ENCODE measurements at places on chromosomes 6 and 20.

DNA sequence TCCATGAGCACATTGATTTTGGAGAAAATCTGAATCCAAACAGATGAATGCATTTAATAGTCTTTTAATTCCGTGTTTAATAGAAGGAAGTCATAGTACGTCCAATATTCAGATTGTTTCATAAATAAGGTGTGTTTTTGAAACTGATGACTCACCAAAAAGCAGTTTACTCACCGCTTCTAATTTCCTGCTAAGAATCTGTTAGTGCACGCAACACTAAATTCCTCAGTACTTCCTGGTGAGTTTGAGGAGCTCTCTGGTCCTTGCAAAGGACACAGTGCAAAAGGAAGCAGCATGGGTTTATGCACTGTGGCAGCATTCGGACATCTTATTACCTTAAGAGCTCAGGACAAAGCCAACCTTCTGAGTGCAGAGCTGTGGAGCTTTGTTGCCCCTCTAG lies 2.3 kb upstream of the ADGRF1 start:
- DNase-seq = peak; percentile 29

DNA sequence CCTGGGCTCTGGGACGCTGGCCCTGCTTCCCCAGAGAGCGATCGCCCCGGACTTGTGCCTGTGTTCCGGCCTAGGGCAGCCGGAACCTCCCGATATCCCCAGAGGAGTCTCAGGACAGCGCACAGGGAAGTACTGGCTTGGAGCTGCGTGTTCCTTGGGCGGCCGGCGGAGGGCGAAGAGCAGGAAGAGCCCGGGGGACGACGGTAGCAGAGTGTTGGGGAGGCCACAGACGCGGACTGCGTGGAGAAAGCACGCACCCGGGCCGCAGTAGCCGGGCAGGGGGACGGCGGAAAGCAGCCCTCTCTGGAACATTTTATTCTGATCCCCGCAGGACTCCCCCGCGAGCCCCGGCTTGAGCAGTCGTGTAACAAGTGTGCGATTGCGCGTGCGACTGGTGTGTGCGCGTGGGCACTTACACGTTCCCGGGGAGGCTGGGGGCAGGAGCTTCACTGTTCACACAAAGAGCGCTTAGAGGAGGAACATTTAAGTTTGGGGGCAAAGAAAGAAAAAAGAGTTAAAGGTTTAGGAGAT lies 36.1 kb downstream of the NCR2 start:
- DNase-seq = peak; percentile 52

- DNase-seq = peak; percentile 58
These were observed 80.4 kb upstream of the BTN3A2 start for GRCh38 chr6:26284537-26285142.

GRCh38 chr6:167514524-167514923 lies 189.6 kb downstream of the TTLL2 start:
- no peak for DNase-seq

DNA sequence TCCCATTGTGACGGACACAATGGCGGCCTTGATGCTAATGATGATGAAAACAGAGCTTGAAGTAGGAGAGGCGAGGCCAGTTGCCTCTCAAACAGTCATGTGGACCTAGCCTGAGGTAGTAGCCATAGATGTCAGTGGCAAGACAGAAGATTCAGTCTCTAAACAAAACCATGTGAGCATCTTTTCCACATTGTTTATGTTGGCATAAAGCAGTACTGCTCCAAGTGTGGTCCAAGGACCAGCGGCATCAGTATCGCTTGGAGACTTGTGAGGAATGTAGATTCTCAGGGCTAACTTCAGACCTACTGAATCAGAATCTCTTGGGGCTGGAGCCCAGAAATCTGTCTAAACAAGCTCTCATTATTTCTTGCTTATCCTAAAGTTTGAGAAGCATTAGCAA lies 312.8 kb upstream of the JAG1 start:
- DNase-seq = no peak

GRCh38 chr6:13369591-13369990 lies 41.3 kb upstream of the TBC1D7 start:
- DNase-seq = no peak

DNA sequence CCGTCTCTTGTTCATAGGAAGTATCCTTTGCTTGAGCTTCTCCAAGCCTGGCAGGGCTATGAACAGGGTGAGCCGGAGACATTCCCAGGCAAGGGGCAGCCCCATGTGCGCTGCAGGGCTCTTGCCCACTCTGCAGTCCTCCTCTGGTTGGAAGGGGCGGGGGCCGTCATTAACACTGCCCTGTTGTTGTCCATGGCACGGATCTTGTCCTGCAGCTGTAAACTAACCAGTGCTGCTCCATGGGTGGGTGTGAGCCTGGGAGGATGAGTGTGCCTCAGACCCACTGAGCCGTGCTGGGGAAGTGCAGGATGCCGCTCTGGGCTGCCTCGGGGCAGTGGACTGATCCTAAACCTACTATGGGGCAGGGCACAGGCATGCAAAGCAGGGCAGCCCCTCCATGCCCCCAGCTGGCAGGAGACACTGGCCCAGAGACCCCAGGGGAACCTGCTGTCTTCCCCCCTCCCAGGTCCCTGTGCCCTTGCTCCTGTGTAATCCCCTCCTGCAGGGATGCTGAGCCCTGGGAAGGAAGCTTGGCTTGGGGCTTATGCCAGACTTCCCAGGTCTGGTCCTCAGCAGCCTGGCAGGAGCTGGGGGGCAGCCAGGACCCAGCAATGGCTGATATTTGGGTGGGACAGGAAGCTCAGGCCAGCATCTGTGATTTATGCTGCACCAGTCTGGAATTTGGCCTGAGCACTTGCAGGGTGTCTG lies 8.5 kb downstream of the EBF4 start:
- no peak for DNase-seq

DNA sequence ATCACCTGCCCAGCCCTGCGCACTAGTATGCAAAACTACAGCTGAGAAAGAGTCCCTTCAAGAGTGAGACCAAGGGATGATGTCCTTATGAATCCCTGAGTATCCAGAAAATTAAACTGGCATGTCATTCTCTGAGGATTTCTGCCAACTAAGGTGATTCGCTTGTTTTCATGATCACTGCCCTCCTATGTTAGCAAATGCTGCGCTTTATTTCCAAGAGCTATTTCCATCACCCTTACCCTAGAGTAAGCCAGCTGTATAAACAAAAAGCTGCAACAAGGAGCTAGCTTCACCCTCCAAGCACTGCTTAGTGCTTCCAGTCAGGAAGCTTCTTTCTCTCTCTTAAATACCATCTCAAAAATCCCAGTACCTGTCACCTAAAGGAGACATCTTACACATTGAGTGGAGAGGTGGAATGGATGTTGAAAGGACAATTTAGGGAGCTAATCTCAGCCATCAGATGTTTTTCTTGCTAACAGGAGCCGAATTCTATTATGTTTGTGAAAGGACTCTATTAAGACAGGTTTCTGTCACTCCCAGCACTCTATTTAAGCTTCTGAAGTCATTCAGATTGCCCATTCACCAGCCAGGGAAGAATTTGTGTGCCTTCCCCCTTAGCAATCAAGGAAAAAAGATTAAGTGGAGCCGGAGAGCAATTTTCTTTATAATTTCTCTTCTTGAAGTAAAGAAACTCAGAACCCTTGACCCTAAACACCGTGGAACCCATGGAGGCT lies 322.2 kb downstream of the NRN1 start:
- no peak for DNase-seq

DNA sequence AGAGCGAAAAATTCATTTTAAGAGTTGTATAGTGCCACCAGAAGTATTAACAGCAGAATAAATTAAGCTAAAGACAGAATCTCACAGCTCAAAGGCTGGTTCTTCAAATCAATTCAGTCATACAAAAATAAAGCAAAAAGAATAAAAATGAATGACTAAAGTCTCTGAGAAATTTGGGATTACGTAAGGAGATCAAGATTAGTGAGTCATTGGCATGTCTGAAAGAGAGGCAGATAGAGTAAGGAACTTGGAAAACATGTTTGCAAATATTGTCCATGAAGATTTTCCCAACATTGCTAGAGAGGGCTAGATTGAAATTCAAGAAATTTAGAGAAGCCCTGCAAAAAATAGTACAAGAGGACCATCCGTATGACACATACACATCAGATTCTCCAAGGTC lies 1413.9 kb upstream of the ADGRB3 start:
- peak; percentile 45 for DNase-seq

- peak; percentile 62 for DNase-seq
These were observed 27.9 kb downstream of the DNMT3B start for GRCh38 chr20:32789896-32790750.

DNA sequence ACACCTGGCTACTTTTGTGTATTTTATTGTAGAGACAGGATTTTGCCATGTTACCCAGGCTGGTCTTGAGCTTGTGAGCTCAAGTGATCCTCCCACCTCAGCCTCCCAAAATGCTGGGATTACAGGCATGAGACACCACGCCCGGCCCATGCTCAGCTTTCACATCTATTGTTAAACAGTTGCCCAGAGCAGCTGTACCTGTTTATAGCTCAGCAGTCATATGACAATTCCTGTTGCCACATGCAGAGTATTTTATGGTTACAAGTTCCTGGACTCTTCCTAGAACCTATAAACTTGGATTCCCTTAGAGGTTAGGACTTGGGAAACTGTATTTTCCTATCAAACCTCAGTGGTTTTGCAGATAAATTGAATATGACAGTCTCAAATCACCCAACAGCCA lies 188.3 kb upstream of the KCNG1 start:
- DNase-seq = no peak

DNA sequence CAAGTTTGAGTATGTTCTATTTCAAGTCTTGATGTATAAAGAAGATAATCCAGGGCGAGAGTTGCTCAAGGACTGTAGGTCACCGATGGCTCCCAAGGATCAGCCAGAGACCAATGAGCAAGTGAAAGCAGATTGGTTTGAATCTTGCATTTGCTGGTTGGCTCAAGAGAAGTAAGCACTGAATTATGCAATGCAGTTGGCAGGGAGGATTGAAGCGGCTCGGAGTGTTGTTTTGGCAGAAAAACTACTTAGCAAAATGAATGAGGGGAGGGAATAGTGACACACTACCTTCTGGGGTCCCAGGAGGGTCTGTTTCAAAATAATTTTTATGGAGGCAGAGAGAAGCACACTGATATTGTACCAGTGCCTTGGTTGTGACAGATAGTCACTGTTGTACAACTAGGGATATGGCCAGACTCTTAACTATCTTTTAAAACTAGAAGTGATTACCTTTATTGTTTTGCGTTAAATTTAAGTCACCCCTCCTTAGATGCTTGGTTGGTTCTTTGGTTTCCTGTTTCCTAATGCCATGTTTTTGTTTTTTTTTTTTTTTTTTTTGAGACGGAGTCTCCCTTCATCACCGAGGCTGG lies 15.7 kb downstream of the SASH1 start:
- peak; percentile 87 for DNase-seq

DNA sequence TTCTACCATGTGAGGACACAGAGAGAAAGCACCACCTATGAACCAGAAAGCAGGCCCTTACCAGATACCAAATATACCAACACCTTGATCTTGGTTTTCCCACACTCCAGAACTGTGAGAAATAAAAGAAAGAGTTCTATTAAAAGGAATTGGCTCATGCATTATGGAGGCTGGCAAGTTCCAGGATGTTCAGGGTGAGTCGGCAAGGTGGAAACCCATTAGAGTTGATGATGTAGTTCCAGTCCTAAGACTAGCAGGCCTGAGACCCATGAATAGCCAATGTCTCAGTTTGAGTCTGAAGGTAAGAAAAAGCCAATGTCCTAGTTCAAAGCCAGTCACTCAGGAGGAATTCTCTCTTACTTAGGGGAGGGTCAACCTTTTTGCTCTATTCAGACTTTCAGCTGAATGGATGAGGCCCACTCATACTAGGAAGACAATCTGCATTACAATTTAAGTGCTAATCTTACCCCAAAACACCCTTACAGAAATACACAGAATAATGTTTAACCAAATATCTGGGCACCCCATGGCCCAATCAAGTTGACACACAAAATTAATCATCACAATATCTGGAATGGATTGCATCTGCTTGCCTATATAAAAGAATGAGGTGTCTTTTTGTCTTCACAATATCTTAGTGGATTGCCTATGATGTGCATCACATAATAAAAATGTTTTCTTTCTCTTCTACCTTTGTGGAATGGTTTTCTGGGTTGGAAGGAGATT lies 5.5 kb upstream of the TAAR1 start:
- no peak for DNase-seq

- peak; percentile 60 for DNase-seq
These were observed 24.4 kb downstream of the QKI start for GRCh38 chr6:163438940-163439335.

DNA sequence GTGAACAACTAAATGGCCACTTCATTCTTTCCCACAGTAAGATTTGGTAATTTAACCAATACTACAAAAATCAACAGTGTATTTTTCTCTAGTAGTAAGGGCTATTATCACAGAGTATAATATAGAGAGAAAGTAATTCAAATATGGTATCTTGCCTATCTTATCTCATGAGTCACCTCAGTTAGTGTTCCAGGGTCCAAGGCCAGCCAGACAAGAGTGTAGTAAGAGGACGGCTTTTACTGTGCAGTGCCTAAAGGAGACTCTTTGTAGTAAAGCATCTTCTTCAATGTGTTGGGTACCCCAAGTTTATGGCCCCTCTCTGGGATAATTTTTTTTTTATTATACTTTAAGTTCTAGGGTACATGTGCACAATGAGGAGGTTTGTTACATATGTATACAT lies 607.4 kb downstream of the PKHD1 start:
- DNase-seq = no peak

GRCh38 chr6:14423330-14423729 lies 305.8 kb downstream of the CD83 start:
- no peak for DNase-seq

DNA sequence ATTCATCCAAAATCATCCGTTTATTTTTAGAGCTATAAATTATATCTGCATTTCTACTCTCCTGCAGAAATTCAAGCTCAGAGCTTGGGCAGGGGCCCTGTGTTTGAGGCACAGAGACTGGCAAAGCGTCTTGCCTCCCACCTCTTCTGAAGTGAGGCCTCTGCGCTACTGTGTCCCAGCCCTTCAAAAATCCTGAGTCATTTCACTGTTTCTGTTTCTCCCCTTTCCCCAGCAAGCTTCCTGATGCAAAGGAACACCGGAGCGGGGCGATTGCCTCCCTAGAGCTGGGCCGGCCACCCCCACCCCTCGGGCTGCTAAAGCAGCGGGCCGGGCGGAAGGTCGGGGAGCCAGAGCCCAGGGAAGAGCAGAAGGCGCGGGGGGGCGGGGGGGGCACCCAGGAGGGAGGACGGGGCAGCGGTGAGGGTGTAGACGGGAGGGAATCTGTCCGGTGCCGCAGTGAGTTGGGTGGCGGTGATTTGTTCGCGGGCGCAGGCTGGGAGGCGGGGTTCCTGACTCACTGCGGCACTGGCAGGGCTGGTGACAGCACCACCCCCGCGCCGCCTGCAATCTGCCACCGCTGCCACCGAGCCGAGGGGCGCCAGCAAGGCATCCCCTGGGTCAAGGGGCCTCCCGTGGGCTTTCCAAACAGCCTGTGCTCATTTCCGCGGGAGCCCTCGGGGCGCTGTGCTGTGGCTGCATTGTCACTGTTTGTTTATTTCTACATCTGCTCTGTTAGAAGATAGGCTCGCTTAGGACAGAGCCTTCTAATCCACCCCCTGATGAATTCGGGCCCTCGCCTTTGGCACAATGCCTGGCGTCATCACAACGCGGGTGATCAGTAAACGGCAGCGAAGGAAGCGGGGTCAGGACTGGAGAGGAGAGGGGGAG lies 46.5 kb upstream of the SNAP25 start:
- DNase-seq = peak; percentile 39

DNA sequence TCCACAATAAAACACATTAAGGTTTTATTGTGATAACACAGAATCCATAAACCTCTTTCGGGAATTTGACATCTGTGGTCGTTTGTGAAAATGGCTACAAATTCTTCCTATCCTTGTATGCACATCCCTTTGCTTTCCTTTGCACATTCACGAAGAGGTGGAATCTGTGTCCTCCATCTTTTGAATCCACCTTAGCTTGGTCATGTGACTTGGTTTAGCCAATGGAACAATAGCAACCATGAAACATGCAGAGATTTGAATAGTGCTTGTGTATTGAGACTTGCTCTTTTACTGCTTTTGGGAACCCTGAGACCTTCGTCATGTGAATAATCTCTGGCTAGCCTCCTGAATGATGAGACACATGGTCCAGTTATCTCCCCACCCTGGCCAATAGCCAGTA lies 49.7 kb upstream of the NOP56 start:
- no peak for DNase-seq
